Activated T-helper 17 cell treated with anti-CD3 and anti-CD28 coated beads, Interleukin-2, amount 50 U/mL, for 72 hours (primary cell): ENCODE measurements at places on chromosomes 13 and 19.

GRCh38 chr19:5035793-5036697 lies 67.1 kb downstream of the KDM4B start:
- no peak for ATAC-seq

DNA sequence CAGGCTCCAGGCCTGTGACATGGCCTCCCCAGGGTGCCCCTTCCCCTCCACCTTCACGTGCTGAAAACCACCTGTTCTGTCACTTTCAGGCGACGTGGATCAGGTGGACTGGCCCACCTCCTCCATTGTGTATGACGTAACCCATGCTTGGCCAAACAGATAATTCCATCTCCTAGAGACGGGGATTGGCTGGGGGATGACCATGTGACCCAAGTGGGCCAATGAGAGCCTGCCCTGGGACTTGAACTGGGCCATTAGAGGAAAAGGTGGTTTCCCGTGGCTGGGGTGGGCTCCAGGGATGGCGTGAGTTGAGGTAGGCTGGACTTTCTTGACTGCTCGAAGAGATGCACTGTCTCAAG lies 3.6 kb upstream of the ADAMTSL5 start:
- ATAC-seq = no peak

DNA sequence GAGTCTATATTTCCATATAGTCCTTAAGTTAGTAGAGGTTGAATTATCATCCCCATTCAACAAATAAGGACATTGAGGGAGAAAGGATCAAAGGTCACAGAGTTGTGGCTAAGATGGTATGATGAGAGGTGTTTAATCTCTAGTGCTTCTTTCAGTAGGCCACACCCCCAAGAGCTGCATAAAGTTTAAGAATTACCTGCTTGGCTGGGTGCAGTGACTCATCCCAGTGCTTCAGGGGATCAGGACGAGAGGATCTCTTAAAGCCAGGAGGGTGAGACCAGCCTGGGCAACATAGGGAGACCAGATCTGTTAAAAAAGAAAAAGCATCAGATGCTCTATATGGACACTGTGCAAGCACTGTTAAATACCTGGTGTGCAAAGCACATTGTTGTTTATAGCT lies 560.0 kb upstream of the KLHL1 start:
- no peak for ATAC-seq

DNA sequence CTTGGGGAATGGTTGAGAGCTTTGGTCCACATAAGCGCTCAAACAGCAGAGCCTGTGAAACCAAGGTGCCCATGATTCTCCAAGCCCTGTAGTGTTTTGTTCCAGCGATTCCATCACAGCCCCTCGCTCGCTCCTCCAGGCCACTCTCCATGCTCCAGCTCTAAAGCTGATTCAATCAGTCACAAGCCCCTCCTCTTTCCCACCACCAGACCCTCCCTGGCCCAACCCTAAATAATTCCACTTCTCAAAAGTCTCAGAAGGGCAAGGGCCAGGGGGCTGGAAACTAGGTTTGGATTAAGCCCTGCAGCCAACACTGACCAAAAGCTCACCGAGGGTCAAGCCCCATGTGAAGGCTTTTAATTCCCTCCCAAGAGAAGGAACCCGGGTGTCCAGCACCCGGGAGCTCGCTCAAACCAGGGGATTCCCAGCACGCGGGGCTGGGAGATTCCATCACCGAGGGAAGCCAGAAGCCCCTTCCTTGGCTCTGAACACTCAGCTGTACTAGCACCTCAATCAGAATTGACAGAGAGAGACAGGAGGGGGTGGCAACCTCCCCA lies 1.5 kb downstream of the ZNF296 start:
- ATAC-seq = no peak

DNA sequence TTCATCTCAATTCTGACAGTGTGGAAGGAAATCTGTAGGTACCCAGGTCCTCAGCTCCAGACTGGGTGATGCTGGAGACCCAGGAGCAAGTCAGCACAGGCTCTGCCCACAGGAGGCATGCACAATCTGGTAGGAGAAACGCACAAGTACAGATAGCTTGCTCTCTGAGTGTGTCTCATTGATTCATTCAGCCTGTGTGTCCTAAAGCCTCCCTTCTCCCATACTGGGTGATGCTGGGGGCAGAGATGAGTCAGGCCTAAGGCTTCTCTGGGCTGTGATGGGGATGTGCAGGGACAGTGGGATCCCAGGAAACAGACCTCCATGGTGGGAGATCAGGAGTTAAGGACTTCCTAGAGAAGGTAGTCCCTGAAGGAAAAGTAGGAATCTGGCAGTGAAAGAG lies 6.8 kb downstream of the ZNF526 start:
- ATAC-seq = no peak

GRCh38 chr19:3003046-3003445 lies 25.7 kb downstream of the TLE6 start:
- ATAC-seq = no peak
